ENCODE measurements at places on chromosomes 16 and 17. TPM values are rescaled to one million over a fixed set of nuclear protein-coding genes. Genes with fewer than 3 reads are reported as not detected.

Gene PRSS33
- not detected for total RNA-seq

Gene SLC16A6
- 0.20 TPM for total RNA-seq

Gene HIGD1B
- 6.5 TPM for total RNA-seq

Gene CACNG1
- total RNA-seq, result not detected

Gene JUP
- 49.2 TPM for total RNA-seq

Gene MRTFB
- total RNA-seq, result 35.6 TPM
